Mucosa of gallbladder (tissue), 1 donor: ENCODE measurements at places on chromosomes 5 and 9. TPM values are rescaled to one million over a fixed set of nuclear protein-coding genes. Genes with fewer than 3 reads are reported as not detected.

Gene TRAF1
- total RNA-seq = 7.9 TPM

Gene NR2F1-AS1
- total RNA-seq = 29.5 TPM

Gene GPX3
- total RNA-seq = 131 TPM

Gene SLC25A2
- total RNA-seq = not detected

DNA sequence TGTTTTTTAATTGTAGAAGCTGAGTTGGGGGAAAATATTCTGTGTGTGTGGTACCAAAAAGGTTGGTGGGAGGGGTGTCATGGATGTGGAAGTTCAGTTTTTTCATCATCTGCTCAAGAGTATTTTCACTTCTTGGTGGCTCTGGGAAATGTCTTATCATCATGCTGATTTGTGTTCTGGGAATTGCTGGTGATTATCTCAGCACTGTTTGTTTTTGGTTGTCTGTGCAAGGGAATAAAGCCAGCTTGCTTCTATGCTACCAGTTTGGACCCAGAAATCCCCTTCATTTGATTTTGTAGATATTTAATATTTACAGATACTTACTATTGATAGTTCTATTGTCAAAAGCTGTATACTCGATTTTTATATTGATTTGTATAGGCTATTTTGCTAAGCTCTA lies 2289.7 kb downstream of the MAT2B start:
- no peak for DNase-seq

GRCh38 chr5:3659907-3660306 lies 64.3 kb downstream of the IRX1 start:
- DNase-seq = no peak

GRCh38 chr5:53613061-53613460 lies 52.6 kb downstream of the NDUFS4 start:
- DNase-seq = no peak

GRCh38 chr9:70557661-70558369 lies 143.4 kb upstream of the KLF9 start:
- DNase-seq = no peak

DNA sequence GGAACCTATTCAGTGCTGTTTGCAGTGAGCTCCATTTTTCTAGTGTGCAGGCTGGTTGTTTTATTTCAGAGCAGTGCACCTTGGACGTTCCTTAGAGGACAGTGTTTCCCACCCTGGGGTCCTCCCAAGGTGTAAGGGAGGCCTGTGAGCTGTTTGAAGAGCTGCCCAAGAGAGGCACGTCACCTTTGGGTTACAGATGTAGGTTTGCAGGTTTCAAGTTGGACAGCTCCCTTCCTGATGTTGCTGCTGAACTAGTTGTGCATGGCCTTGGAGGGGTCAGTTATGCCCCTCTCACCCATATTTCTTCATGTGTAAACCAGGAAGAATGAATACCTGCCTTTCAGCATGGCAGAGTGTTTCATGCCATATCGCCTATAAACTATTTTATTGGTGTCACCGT lies 34.7 kb upstream of the POMT1 start:
- no peak for DNase-seq

DNA sequence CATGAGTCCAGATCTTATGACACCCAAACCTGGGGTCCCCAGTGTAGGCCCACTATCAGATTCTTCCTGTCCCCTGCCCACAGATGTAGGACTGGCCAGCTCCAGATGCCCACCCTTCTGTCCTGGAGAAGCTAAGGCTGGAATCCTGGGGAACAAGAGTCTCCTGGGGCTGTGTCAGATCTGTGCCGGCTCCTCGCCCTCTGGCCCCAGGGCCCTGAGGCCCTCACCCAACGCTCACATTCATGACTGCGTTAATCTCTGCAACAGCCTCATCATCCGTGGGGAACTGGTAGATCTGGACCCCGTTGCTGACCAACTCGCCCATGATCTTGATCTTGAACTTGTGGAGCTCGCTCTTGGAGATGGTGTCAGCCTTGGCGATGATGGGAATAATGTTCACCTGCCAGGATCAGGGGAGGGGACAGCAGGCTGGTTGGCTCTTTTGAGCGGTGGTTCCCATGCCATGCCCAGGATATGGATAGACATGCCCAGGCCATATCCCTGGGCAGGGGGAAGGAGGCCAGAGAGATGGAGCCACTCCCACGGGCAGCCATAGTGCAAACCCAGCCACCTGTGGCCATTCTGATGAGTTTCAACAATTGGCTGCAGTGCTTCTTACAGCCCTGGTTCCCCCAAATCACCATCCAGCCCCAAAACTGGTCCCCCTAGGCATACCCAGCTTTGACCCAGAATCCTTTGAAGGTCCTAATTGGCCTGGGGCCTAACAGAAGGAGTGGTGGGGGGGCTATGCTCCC lies 14.6 kb downstream of the SEPTIN8 start:
- DNase-seq = no peak

DNA sequence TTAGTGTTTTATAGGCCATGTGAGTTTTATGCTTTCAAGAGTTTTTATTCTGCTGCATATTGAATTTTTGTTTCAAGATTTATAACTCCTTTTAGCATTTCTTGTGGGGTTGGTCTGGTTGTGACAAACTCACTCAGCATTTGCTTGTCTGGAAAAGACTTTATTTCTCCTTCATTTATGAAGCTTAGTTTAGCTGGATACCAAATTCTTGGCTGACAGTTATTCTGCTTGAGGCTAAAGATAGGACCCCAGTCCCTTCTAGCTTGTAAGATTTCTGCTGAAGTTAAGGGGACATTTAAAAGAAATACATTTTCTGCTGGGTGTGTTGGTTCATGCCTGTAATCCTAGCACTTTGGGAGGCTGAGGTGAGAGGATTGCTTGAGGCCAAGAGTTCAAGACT lies 36.8 kb downstream of the IQGAP2 start:
- DNase-seq = no peak

DNA sequence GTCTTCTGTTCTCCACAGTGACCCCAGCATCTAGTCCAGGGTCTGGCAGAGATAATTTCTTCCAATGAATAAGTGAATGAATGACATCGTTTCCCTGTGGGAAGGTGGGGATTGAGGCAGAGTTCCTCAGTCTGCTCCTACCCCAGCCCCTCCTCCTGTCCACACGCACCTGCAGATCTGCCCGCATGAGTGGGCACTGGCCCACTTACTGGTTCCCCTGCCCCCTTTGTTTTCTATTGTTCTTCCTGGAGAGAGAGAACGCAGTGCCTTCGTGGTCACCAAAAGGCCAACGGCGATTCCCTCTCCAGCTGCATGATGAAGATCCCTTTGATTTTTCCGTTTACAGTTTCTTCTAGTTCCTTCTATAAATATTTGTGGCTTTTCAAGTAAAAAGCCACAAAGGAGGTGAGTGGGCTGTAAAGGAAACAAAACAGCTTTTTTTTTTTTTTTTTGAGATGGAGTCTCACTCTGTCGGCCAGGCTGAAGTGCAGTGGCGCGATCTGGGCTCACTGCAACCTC lies 5.8 kb upstream of the FPGS start:
- DNase-seq = no peak

DNA sequence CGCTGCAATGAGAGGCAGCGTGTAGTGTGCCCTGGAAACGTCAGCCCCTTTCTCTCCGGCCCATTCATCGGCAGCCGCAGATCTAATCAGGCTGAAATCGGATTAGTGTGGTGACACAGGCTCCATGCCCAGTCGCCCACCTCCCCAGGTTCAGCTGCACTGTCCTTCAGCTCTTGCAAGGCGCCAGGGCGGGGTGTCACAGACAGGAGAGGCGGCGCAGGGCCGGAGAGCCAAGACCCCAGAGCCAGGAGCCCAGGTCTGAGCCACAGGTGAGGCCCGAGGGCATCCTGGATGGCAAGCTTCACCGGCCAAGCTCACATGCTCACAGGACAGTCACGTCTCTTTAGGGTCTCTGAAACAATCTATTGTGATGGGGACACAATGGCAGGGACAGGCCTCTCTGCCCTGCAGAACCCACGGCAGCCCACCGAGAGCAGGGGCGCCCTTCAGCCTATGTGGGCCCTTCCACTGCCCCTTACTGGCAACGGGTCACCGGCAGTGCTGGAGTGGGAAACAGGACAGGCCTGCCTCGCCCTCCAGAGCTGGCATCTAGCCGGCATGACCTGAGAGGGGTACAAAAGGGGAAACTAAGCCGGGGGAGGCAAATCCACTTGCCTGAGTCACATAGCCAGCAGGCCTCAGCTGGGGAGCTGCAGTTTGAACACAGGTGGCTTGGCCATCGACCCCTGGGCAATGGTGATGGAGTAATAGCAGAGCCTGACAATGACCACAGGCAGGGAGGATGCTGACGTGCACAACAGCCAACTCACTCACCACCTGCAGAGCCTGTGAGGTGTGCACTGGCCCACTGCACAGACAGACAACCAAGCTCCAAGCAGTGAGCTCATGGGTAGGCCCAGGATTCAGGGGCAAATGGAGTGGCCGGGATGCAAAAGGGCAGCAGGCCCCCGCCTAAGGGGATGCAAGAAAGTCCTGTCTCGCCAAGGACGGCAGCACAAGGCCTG lies 48.1 kb downstream of the VAV2 start:
- no peak for DNase-seq

DNA sequence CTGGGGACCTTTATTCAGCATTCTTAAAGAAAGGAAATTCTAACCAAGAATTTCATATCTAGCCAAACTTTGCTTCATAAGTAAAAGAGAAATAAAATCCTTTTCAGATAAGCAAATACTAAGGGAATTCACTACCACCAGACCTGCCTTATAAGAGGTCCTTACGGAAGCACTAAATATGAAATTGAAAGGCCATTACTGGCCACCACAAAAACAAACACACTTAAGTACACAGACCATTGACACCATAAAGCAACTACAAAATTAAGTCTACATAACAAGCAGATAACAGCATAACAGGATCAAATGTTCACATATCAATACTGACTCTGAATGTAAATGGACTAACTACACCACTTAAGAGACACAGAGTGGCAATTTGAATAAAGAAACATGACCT lies 361.4 kb upstream of the POU5F2 start:
- no peak for DNase-seq

- no peak for DNase-seq
Measured at GRCh38 chr9:29213417-29214153, 1640.3 kb upstream of the C9orf72 start.
